ENCODE measurements at places on chromosomes 11 and 22.
A peak's percentile ranks its signal among the peaks of the same experiment; 100 is the strongest.

DNA sequence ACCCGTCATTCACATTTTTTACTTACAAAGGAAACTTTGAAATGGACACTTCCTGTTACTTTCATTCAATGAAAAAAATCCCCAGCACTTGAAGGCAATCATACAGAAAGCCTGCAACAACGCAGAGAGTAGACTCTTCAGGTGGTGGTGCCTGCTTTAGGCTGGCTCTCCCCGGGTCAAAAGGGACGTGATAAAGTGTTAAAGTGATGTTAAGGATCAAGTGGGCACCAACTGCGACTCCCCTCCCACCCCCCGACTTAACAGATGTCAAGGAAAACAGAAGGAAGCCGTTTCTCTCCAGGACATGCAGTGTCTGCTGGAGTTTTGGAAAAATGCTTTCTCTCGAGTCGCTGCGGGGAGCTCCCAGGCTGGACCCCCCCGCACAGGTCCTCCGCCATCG, 414 bp upstream of the PNPLA3 start:
- no peak for DNase-seq

DNA sequence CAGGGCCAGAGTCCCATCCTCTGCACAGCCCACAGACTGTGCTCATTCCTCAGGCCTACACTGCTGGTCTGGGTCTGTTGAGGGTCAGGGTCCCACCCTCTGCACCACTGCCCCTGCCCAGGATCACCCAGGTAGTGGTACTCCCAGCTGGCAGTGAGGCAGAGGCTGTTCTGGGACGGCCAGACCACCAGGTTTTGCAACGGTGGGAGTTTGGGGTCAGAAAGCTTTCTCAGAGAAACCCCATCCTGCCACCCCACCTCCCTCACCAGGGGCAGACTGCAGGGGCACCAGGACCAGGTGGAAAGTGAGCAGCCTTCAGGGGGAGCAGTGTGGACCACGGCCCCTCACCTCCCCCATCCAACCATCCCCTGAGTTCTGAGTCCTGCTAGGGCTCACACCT, 10.8 kb downstream of the NPTXR start:
- no peak for DNase-seq

- no peak for DNase-seq
These were observed 317.8 kb upstream of the NCAM1 start for GRCh38 chr11:112643416-112643815.

GRCh38 chr22:23984430-23984829, 4.5 kb downstream of the GSTT2 start:
- no peak for DNase-seq

- DNase-seq, result no peak
These were observed 39.2 kb downstream of the HEPHL1 start for GRCh38 chr11:94060401-94060800.

DNA sequence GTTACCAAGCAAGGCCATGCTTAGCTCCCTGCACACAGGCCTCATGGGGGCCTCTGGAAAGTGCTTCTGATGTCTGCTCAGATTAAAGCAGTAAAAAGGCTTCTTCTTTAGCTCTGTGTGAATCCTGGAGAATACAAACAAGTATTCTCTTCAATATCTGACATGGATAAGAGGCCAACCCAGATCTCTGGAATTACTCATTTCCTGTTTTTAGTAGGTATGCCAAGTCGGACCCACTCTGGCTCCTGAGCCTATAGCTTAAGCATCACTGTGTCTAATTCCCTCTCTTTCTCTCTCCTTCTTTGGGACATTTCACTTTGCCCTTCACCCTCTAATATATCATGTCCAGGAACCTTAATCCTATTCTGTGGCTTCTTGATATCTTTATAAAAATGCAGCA, 529.6 kb upstream of the CCDC90B start:
- no peak for DNase-seq

- no peak for DNase-seq
These were observed 8.0 kb downstream of the PPARA start for GRCh38 chr22:46158283-46158682.

DNA sequence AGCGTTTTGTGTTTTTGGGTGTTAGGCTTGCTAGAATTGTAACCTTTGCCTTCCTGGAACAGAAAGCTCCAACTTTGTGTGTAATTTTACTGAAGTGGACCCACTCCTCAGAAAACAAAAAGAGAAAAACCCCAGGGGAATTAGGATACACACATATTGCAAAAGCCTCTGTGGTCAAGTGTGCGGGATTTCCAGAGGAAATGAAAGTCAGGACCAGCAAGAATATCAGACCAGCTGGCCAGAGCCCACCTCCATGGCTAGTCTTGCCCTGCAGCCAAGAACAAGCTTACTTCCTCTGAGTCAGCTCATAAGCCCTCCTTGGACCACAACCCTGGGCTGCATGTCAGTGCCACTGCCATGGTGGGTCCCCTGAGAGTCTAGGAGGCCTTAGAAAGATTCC, 37.0 kb upstream of the FTH1 start:
- peak; percentile 40 for DNase-seq

DNA sequence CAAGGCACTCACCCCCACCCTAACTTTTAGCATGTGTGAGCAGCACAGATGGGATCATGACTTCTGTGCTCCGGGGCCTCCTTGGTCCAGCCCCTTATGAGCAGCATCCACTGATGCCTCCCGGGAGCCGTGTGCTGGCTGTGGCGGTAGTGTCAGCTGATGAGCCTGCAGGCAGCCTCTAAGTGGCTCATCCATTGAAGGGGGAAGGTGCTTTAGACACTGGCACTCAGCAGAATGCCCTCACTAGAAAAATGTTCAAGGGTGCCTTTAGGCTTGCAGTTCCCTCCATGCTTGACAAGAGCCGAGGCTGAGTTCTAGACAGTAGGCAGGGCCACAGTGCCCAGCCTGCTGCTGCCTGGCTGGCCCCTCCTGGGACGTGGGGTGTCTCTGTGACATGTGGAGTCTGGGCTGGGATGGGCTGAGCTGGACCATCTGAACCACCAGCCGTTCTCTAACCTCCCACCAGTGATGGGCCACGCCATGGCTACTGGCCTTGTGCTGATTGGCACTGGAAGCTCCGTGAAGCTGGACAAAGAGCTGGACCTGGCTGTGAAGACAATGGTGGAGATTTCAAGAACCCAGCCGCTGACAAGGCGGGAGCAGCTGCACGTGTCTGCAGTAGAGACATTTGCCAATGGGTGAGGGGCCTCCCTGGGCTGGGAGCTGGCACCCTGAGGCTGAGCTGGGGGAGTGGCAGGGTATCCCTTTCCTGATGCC, 5.8 kb downstream of the TTC38 start:
- no peak for DNase-seq

GRCh38 chr11:5938603-5938965, 3.5 kb upstream of the OR56A3 start:
- no peak for DNase-seq

DNA sequence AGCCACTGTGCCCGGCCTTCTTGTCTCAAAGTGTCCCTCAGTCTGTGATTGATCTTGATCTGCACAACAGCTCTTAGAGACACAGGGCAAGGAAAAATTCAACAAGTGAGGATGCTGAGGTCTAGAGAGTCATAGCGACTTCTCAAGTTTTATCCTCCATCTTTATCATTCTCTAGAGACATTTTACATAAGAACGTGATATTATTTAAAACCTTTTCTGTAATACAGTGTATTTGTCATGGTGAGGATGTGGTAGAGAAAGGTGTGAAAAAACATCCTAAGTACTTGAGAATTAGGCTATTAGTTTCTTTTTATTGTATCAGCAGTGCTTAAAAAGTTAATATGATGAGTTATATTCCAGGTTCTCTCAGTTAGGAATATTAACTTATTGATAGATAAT, 50.2 kb downstream of the EMSY start:
- no peak for DNase-seq

DNA sequence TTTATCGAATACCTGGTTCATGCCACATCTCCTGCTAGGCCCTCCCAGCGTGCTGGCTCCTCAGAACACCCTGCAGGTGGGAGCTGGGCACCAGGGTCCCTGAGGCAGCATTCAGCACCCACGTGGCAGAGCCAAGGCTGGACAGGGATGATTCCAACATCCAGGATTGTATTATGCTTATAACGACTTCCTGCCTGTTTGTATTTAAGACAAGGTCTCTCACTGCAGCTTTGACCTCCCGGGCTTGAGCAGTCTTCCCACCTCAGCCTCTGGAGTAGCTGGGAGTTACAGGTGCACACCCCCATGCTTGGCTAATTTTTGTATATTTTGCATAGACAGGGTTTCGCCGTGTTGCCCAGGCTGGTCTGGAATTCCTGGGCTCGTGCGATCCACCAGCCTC, 64.7 kb upstream of the WNT7B start:
- no peak for DNase-seq

- DNase-seq, result no peak
These were observed 47.1 kb upstream of the OPCML start for GRCh38 chr11:133579165-133580031.

GRCh38 chr22:28604966-28605761, 74.5 kb downstream of the TTC28 start:
- no peak for DNase-seq

- DNase-seq, result no peak
These were observed 4.9 kb downstream of the DENND5A start for GRCh38 chr11:9259981-9260837.

- DNase-seq, result no peak
These were observed 19.9 kb upstream of the EMSY start for GRCh38 chr11:76424891-76425290.
